NCI-H226 (cell line): ENCODE measurements at places on chromosomes 2 and 18.

GRCh38 chr2:4715065-4715464 is 977.1 kb upstream of the SOX11 start:
- no peak for DNase-seq

DNA sequence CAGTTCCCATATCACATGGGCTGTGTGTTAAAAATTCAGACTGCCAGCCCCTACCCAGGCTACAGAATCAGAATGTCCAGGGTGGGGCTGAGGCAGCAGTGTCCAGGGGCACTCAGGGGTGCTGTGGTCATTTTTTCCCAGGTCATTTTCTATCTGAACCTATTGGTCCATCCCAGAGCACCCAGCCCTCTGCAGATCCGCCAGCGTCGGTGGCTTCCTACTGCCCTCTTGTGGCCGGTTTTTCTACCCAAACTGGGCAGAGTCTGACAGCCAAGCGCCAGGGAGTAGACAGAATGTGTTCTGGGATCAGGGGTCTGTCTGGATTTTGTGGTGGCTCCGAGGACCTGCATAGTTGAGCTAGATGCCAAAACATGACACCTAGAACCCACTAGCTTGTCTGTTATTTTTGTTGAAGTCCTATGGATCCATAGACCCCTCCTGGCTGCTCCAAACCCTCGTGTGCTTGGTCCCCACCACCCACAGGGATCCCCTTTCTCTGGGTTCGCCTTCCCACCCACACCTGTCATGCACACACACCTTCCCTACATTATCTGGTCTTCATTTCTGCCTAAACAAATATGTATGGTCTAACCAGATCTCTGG is 34.1 kb upstream of the RMDN2 start:
- peak; percentile 57 for DNase-seq

DNA sequence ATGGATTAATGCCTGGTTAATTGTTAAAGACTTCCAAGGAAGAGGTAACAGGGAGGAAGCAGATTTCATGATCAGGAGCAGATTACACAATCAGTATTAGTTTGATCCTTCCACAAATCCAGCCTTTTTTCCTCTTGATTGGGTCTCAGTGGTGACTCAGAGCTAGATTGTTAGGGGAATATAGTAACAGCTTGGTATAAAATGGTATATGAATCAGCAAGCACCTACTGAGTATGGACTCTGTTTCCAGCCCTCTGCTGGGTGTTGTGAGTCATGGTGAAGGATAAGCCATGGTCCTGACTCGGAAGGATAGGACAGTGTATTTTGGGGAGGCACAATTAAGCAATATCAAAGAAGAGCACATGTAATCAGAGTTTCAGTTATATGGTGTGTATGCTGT is 272.4 kb upstream of the DPP10 start:
- no peak for DNase-seq

DNA sequence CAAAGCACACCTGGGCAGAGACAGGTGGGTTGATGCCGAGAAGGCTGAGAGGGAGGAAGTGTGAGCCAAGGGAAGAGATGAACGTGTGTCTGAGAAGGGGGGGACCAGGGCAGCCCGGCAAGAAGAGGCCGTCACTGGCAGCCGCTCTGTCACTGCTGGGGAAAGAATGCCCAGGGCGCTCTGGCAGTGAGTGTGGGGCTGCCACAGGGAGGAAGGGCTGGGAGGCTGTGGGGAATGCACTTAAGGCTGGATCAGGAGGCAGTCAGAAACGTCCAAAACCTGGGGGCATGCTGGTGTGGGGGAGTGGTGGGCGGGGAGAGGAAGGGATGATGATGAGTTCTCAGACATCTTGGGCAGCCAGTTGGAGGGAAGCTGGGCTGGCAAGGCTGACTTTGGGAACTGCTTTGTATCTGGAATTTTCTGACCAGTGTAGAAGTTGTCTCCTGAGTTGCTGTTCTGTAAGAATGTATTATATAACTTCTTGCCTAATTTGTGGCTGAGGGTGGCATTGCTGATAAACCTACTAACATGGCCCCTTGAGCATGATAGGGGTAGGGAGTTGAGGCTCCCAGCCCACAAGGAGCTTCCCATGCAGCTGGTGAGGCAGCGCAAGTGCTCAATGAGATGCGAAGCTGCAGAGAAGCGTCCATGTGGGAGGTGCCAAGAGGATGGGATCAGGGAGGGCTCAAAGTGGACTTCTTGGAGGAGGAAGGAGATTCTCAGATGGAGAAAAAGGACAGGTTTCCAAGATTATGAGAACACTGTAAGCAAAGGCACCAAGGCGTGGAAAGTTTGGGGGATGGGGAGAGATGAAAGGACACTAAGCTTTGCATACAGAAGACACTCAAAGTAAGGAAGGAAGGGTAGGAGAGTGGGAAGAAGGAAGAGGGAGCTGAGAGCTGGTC is 185.1 kb upstream of the HAAO start:
- no peak for DNase-seq

DNA sequence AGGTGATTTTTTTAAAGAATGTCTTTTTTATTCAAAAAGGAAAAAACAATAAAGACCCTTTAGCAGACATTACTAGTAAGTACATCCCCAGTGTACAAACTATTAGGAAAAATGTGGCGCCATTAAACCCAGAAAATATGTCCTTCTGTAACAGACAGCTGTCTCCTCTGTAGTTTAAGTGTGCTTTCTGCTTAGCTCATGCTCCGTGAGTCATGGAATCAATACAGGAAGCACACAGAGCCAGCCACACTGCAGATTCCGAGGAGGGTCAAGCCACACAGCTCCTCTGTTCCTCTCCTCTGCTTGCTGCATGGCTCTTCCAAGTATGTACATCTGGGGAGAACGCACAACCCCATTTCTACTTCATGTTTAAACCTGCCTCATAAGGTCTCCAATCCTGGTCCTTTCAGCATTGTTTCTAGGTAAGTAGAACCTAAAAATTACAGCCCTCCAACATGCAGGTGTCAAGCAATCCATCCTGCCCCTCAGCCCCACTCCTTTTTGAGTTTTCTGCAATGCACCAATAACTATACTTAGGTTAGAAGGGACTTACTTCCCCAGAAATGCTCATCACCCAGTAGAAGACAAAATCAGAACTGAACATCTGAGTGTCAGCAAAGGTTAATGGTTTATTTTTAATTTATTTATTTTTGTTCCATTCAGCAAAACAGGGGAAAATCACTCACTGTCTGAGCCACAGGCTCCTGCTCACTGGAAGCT is 37.5 kb downstream of the ACVR1 start:
- no peak for DNase-seq

GRCh38 chr2:29226375-29226774 is 111.2 kb downstream of the CLIP4 start:
- DNase-seq, result no peak

- DNase-seq, result no peak
These were observed 47.2 kb upstream of the RAB12 start for GRCh38 chr18:8562070-8562469.

- peak; percentile 32 for DNase-seq
These were observed 310.8 kb downstream of the ERBB4 start for GRCh38 chr2:212227755-212228154.

GRCh38 chr2:179340678-179341077 is 76.0 kb upstream of the SESTD1 start:
- DNase-seq, result peak; percentile 22

GRCh38 chr2:226611944-226612318 is 187.7 kb downstream of the IRS1 start:
- peak; percentile 57 for DNase-seq

GRCh38 chr2:102143450-102143985 is 972 bp downstream of the IL1R1 start:
- no peak for DNase-seq

DNA sequence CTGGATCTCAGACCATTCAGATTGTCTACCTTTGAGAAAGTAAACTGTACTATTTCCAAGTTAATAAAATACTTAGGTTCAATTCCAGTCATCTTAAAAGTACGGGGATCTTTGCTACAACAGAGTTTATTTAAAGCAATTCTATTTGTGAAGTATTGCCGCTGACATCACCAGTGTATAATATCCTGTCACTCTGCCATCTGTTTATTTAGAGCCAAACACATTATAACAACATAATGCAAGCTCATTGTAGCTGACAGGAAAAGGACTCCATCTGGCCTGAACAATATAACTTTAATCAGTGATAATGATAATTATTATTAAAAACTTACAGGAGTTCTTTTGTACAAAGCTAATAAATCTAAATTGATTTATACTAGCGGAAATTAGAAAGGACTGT is 786.8 kb downstream of the ERBB4 start:
- no peak for DNase-seq

DNA sequence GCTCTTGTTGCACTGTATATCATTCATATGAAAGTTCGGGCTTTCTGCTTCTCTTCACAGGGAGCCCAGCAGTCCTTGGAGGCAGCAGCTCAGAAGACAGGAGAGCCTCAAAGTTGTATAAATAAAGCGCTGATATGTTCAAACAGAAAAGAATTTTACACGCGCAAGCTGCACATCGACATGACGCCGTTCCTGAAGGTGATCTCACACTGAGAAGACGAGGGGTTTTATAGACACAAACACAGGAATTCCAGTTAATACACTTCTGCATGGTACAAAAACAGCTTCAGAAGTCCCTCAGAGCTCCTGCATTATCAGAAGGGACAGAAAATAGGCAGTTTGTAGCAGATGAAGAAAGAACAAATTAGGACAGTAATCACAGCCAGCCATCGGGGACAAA is 81.6 kb downstream of the KIAA2012 start:
- no peak for DNase-seq

DNA sequence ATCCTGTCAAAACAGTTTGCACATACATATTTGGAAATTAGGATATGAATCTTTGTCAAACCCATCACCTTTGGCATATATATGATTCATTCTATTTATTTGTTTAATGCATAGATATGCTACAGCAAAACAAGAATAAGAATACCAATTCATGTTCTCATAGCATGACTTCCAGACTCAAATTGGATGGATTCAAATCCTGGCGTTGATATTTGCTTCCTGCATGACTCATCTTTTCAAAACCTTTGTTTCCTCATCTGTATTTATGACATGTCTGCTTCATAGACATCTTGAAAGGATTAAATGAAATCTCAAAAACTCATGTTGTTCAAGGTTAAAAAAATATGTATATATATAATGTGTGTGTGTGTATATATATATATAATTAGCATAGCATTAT is 261.3 kb downstream of the MBD5 start:
- DNase-seq, result peak; percentile 24

GRCh38 chr2:181334158-181334826 is 122.9 kb upstream of the ITGA4 start:
- DNase-seq, result no peak

DNA sequence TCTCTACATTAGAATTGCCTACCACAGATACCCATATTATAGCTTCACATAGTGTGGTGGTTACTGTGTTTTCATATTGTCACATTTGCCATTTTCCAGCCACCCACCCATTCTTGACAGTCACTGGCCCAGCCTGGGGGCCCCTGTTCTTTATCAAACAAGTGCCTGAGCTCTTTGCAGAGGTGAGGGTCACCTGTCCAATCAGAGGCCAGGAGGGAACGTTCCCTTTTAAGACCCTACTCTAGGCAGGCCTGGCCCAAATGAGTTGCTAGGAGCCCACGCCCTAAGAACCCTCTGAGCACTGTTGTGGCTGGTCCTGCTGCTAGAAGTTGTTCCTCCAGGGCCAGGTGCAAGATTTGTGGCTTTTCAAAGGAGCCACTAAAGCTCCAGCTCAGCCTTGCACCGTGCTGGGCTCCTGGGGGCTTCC is 5.2 kb downstream of the IL37 start:
- DNase-seq, result no peak

DNA sequence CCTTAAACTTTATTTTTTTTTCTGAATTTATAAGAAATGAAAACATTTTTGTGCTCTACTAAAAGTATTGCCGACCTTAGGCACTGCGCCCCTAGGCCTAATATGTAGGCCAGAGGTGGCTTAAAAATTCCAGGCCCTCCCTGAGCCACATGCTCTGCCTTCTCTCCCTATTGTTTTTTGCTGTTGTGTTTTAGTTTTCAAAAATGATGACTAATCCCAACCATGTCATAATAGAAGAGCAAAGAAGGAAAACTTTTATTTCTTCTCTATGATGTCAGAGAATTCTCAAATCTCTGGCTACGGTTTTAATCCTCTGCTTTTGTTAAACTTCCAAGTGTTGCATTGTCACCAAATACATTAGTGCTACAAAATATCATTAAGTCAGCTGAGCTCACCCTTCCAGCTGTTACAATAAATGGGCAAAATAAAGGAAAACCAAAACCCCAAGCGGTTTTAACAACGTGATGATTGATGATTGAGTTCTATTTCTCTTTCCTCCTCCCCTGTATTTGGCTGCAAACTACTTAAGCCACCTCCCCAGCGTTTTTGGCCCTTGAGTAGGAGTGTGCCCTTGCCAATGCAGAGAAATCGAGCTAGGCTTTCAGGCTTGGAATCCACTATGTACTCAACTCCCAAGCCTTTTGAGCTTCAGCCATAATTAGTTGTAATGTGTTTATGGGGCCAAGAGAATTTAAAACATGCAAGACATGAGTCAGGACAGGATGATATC is 163.5 kb upstream of the POU3F3 start:
- DNase-seq, result no peak

DNA sequence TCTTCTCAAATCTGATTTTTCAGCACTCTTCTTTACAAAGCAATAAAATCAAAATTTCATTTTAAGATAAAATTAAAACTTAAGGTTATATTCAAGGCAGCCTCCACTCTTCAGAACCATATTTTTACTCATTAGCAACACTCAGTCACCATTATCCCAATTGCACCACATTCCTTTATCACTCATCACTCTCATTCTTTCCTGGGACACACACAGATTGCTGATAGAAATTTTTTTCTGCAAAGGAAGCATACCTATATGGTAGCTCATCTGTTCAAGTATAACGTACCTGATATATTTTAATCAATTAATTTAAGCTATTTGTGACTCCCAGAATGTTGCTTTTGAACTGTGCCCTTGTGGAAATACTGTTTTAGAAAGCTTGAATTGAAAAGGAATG is 1559.3 kb upstream of the ZEB2 start:
- DNase-seq, result peak; percentile 50

- no peak for DNase-seq
These were observed 28.3 kb upstream of the E2F6 start for GRCh38 chr2:11494310-11494709.

- no peak for DNase-seq
These were observed 609.0 kb upstream of the CELF4 start for GRCh38 chr18:38174594-38174993.

DNA sequence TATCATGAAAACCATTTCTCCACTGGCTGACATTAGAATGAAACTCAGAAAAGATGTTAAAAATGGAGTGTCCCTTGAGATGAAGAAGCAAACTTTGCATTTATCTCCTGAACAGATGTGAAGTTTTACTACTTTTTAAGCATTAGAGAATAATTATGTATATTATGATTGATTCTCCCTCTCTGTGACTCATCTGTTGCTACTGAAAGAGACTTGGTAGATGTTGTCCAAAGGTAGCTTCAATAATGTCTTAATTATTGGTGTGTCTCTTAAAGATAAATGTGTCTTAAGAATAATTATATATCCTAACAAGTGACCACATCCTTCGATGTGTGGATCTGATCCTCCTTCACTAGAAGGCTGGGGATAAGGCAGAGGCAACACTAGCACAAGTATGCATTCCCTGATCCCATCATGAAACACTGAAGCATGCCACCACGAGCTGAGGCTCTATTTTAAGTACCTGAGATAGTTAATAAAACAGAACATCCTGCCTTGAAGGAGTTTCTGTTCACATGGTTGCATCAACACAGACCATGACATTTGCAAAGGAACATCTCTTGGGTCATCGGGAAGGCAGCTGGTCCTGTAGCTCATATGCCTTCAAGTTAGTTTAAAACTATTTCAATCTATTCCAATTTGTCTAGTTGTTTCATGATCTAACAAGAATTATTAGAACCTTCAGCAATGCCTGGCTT is 15.5 kb downstream of the RND3 start:
- no peak for DNase-seq

- DNase-seq, result peak; percentile 32
These were observed 194.1 kb downstream of the CLIP4 start for GRCh38 chr2:29309090-29310029.
